Forelimb muscle (tissue), 1 donor: ENCODE measurements at places on chromosomes 3 and 15.

- peak; percentile 88 for DNase-seq
Observed at GRCh38 chr3:120554812-120555606, 41.1 kb upstream of the NDUFB4 start.

- no peak for DNase-seq
Observed at GRCh38 chr15:57144448-57144847, 226.0 kb downstream of the TCF12 start.

DNA sequence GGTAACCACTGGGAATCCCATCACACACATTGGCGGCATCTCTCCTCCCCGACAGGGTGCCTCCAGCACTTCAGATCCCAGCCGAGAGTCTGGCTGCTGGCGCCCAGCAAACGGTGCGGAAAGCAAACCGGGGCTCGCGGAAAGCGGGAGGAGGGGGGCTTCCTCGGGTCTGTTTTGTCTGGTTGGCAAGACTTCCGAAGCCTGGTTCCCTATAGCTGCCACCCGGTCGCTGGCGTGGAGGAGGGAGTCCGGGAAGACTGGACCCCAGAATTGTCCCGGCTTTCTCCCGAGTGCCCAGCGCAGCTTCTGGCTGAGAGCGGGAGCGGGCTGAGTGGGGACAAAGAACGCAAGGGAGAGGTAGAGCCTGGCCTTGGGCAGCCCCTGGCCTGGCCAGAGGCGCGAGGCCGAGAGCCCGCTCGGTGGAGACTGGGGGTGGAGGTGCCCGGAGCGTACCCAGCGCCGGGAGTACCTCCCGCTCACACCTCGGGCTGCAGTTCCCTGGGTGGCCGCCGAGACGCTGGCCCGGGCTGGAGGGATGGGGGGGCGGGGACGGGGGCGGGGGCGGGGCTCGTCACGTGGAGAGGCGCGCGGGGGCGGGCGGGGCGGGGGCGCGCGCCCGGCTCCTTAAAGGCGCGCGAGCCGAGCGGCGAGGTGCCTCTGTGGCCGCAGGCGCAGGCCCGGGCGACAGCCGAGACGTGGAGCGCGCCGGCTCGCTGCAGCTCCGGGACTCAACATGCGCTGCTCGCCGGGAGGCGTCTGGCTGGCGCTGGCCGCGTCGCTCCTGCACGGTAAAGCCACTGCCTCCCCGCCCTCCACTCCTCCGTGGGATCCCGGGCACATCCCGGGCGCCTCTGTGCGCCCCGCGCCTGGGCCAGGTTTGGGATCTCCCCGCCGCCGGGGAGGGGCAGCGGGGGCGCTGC is at the start of gene CHRNA7:
Gene CHRNA7, plus strand, starts transcription at position 654 of the 920 bp plus-strand sequence. Its CDS starts 80 bp downstream, at position 734.
- DNase-seq = peak; percentile 11

GRCh38 chr15:75639191-75639708 is 774 bp downstream of the IMP3 start:
- DNase-seq = no peak

- DNase-seq = no peak
Observed at GRCh38 chr3:12946251-12946648, 104.9 kb upstream of the RPL32 start.

DNA sequence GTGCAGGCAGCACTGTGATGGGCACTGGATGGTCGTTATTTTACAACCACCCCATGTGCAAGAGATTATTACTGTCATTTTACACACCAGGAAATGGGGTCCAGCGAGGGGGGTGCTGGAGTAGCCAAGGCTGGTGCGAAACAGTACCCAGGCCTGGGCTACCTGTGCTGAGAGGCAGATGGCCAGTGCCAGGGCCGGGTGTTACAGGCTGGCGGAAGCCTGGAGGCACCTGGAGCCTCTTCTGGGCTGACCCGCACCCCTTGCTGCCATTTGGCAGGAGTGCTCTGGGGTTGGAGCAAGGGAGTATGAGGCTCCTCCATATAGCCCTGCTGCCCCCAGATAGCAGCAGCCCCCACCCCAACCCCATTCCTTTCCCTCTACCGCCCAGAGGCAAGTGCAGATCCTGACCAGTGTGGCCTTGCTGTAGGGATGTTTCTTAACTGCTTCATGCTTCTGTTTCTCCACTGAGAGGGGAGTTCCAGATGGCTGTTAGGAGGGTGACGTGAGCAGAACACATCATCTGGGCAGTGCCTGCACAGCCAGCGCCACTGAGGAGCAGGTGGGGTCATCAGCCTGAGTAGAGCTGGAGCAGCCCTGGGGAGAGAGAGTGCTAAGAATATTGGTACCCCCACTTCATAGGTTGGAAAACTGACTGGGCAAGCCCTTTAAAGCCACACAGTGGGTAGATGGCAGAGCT is 15.3 kb downstream of the SNX33 start:
- DNase-seq = no peak
